ENCODE measurements at places on chromosomes 13 and 19. TPM values are rescaled to one million over a fixed set of nuclear protein-coding genes. Genes with fewer than 3 reads are reported as not detected.

GRCh38 chr13:111339366-111340143, 19.1 kb downstream of the TEX29 start:
- H3K4me3 ChIP-seq: no peak overlapping the region
- no peaks in the 10 kb centered on the region for H3K4me1 ChIP-seq
- DNase-seq: peak; percentile 45
- H3K36me3 ChIP-seq: peaks cover 11% of the 10 kb centered on the region
- H3K27ac ChIP-seq: no peak overlapping the region
- no peaks in the 10 kb centered on the region for H3K27me3 ChIP-seq

CYP4F3 gene
- 0.40 TPM for total RNA-seq

C19orf18 gene
- total RNA-seq: 2.5 TPM

CYP2A7 gene
- not detected for total RNA-seq

DNA sequence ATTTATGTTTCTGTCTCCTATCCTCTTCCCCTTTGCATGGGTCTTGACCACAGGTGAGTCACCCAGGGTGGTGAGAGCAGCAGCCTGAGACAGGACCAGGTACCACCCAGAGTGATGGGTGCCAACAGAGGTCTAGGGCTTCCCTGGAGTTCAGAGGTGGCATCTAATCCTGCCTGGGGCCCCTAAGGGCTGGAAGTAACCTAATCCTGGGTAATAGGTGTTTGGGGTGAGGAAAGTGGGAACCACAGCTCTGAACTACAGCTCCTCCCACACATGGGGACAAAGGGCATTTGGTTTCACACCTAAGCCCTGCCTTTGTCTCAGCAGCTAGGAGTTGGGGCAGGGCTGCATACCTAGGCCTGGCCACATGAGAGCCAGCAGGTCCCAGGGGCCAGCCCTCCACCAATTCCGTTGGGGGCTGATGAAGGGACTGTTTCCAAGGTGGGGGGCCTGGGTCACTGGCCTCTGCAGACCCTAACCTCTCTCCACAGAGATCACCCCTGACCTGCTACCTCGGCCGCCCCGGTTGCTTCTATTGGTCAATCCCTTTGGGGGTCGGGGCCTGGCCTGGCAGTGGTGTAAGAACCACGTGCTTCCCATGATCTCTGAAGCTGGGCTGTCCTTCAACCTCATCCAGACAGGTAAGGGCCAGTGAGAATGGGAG, 8.0 kb downstream of the SPHK2 start:
- no peaks in the 10 kb centered on the region for H3K27me3 ChIP-seq
- peak overlapping the region; percentile 57 for H3K4me3 ChIP-seq
- peaks cover under 1% of the 10 kb centered on the region for H3K36me3 ChIP-seq
- DNase-seq: no peak
- peaks cover 34% of the 10 kb centered on the region for H3K4me1 ChIP-seq

DNA sequence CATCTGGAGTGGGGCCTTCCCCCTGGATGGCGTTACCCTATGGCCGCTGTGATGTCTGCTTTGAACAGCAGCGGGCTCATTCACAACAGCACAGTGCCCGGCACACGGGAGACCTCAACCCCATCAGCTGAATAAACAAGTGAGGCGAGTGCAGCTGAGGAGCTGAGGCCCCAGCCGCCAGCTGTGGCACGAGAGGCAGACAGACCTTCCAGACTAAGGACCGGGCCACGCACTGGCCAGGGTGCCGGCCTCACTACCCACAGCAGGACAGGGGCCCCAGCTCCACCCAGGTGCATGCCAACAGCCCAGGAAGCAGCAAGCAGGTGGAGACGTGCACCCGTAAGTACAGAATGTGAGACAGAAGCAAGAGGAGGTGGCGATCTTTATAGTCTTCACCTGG, 39.6 kb downstream of the STK24 start:
- no peak overlapping the region for H3K4me3 ChIP-seq
- peaks cover 23% of the 10 kb centered on the region for H3K36me3 ChIP-seq
- no peaks in the 10 kb centered on the region for H3K27me3 ChIP-seq
- no peak overlapping the region for H3K27ac ChIP-seq
- H3K4me1 ChIP-seq: peaks cover 67% of the 10 kb centered on the region

DNA sequence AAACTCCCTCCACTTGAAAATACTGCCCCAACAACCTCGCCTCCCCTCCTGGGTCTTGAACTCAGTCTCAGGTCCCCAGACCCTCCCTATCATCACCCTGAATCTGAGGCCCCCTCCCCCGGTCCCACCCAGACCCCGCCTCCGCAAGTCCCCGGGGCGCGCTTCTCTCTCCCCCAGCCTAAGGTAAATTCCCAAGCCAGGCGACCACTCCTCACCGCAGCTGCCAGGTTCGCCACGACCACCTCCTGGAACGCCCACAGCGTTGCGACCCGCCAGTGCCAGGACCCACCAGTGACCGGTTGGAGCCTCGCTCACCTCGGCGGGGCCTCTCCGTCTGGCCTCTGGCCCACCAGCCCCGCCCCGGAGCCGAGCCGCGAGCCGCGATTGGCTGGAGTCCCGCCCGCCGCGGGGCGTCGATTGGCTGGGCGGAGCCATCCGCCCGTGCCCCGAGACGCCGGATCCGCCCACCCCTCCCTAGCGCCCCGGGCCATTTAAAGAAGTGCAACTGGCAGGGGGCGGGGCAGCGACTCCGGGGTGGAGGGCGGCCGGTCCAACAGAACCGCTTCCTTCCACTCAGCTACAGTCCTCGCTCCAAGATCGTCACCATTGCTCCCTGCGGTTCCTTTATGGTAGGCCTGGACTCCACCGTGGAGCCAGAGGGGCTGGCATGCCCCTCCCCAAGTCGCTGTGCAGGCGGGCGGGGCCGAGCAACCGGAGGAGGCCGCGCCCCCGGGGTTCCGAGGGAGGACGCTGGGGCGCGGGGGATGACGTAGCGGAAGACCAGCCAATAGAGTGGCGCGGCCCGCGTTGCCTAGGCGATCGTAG, at the start of gene SERTAD3:
TSS of gene SERTAD3 (minus strand) at position 336 of the 825 bp plus-strand sequence. CDS start 2,255 bp downstream, outside the sequence.
- H3K36me3 ChIP-seq: peaks cover 8% of the 10 kb centered on the region
- peak; percentile 99 for DNase-seq
- H3K4me1 ChIP-seq: peaks cover 27% of the 10 kb centered on the region
- peak within 1 kb of the TSS; percentile 98 for H3K4me3 ChIP-seq
- H3K27ac ChIP-seq: peak within 1 kb of the TSS; percentile 97

CGB8 gene
- 9.4 TPM for total RNA-seq

MBNL2 gene
- total RNA-seq: 43.7 TPM

- no peak overlapping the region for H3K4me3 ChIP-seq
- peaks cover 27% of the 10 kb centered on the region for H3K4me1 ChIP-seq
- DNase-seq: no peak
- H3K27ac ChIP-seq: no peak overlapping the region
- H3K27me3 ChIP-seq: peaks cover 11% of the 10 kb centered on the region
- no peaks in the 10 kb centered on the region for H3K36me3 ChIP-seq
Observed at GRCh38 chr13:44359983-44360375, 13.6 kb upstream of the SERP2 start.

TUBA3C gene
- total RNA-seq: not detected

DNA sequence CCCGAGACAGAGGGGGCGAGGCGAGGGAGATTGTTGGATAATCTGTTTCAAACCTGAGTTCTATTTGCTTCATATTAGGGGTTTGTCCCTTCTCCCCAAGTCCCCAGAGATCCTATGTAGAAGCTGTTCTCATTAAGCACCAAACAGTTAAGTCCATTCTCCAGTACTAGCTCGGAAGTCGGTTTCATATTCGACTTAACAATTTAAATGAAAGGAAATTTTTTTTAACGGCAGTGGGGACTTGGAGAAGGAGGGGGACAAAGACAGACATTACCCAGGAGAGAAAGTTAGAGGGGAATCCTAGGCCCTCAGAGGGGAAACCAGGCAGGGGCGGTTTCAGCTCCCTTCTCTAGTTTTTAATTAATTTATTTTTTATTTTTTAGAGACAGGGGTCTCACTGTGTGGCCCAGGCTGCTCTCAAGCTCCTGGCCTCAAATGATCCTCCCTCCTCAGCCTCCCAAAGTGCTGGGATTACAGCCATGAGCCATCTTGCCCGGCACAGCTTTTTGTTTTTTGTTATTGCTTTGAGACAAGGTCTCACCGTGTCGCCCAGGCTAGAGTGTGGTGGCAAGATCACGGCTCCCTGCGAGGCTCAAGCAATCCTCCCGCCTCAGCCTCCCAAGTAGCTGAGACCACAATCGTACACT, 13.7 kb upstream of the TLE2 start:
- peaks cover 36% of the 10 kb centered on the region for H3K4me1 ChIP-seq
- H3K4me3 ChIP-seq: peak overlapping the region; percentile 70
- H3K27ac ChIP-seq: no peak overlapping the region
- no peak for DNase-seq

Data from type B pancreatic cell (in vitro differentiated cells).